Naive thymus-derived CD4-positive, alpha-beta T cell (primary cell): ENCODE measurements at places on chromosomes 12 and 14. TPM values are rescaled to one million over a fixed set of nuclear protein-coding genes. Genes with fewer than 3 reads are reported as not detected.

- no peak for DNase-seq
- no peaks in the 10 kb centered on the region for H3K36me3 ChIP-seq
- H3K4me3 ChIP-seq, result no peak overlapping the region
- no peaks in the 10 kb centered on the region for H3K27me3 ChIP-seq
Observed at GRCh38 chr12:56476143-56476542, 7.8 kb downstream of the SPRYD4 start.

- H3K36me3 ChIP-seq, result no peaks in the 10 kb centered on the region
- no peak overlapping the region for H3K4me3 ChIP-seq
- H3K27ac ChIP-seq, result no peak overlapping the region
- H3K27me3 ChIP-seq, result no peaks in the 10 kb centered on the region
- H3K4me1 ChIP-seq, result no peaks in the 10 kb centered on the region
Observed at GRCh38 chr12:26032719-26033241, 74.3 kb downstream of the RASSF8 start.

- H3K36me3 ChIP-seq, result no peaks in the 10 kb centered on the region
- no peak overlapping the region for H3K27ac ChIP-seq
- H3K27me3 ChIP-seq, result no peaks in the 10 kb centered on the region
- DNase-seq, result no peak
Observed at GRCh38 chr12:58459191-58459590, 461.1 kb downstream of the LRIG3 start.

The ACOT6 gene
- total RNA-seq, result not detected

The RNU4-1 gene
- total RNA-seq, result 1,510 TPM

The IL23A gene
- total RNA-seq, result 42.0 TPM
